Heart right ventricle (tissue), 16 donors: ENCODE measurements at places on chromosomes 13 and 19. TPM values are rescaled to one million over a fixed set of nuclear protein-coding genes. Genes with fewer than 3 reads are reported as not detected.
A peak's percentile ranks its signal among the peaks of the same experiment; 100 is the strongest.

DNA sequence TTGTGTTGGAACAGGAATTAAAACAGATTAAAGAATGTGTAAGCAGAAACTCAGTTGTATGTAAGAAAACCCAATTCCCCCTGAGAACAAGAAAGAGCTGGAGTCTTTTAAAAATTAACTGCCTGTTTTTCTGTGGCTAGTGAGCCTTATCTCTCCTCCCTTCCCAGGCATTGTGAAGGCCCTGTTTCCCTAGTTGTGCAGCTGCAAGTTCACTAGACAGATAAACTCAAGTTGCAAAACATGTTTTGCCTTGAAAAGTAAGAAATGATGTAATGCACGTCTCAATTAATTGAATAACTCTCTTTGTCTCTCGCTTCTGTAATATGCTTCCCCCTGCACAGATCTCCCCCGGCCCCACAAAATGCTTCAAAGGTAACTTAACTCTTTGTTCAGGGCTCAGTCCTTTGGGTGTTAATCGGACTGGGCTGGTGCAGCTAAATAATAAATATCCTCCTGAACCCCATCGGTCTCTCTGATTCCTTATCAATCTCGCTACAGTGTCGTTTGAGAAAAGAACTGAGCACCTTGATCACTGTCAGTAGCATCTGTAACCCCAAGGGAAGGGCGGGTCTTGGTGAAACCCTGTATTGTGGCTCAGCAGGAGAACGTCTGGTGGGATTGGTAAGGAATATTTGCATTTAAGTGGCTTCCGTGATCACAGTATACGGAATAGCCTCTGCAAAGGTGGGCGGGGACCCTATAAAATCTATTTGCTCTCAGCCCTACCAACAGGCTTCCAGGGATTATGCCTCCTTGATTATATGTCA is 1.6 kb upstream of the ZNF556 start:
- DNase-seq = no peak

DNA sequence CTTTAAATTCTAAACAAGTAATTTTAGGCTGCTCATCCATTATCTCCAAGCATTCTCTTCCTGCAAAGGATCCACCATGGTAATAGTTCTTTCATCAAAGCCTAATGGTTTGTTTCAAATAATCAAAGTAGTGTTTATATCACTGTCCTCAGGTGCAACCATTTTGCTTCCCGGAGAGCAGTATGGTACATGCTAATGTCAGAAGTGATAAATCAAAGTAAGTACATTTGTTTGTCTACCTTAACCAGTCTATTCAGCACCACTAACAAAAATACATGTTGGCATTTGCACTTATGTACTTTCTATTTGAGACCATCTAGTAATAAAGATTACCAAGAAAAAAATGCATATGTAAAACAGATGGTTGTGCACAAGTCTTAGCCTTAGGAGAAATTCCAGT is 37.5 kb downstream of the DACH1 start:
- DNase-seq = no peak

GRCh38 chr13:37364007-37364406 is 234.6 kb downstream of the POSTN start:
- no peak for DNase-seq

DNA sequence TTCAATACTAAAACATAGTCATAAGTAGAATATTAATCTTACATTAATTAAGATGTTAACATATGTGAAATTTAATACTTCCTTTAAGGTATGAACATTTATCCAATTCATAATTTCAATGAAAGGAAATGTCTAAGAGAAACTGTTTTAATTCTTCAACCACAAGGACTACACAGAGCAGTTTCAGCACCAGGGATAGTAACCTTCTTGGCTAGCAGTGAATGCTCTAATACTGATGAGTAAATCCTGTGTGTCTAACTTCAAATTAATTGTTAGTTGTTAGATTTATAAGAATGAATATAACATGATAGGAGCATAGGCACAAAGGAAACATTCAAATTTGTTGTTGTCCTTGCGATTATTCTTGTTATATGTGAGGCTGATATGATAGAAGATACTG is 15.6 kb upstream of the NBEA start:
- no peak for DNase-seq

GRCh38 chr13:74554569-74555275 is 420.5 kb upstream of the KLF12 start:
- DNase-seq = no peak

GRCh38 chr19:13430790-13431582 is 75.3 kb downstream of the CACNA1A start:
- DNase-seq = peak; percentile 17

- no peak for DNase-seq
Observed at GRCh38 chr13:57932061-57932460, 300.5 kb downstream of the PCDH17 start.

GRCh38 chr13:31756346-31756745 is 17.0 kb downstream of the RXFP2 start:
- DNase-seq = no peak

DNA sequence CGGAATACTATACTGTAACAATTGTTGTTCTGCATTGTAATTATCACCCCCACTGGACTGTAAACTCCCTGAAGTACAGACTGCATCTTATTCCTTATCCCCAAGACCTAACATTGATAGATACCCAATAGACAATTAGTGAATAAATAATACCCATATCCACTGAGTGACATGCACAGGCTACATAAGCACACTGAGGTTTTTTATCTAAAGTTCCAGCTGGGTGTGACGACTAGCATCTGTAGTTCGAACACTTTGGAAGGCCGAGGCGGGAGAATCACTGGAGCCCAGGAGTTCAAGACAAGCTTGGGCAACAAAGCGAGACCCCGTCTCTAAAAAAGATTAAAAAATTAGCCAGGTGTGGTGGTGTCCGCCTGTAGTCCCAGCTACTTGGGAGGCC is 2.5 kb downstream of the KPNA3 start:
- no peak for DNase-seq

DNA sequence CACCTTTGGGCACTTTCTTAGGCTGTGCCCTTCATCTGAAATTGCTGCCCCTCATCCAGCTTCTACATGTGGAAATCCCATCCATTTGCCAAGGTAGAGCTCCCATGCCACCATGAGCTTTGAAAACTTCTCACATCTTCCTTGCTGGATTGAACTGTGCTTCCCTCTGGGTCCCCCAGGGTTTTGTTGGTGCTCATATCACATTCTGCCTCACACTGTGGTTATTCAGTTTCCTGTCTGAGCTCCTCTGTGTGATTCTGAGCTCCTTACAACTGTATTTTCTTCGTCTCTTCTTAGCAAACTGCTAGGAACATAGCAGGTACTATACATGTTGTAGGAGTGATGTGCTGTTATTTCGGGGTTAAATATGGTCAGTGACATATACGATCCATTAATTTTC is 74.9 kb upstream of the KL start:
- no peak for DNase-seq

The CEACAM16 gene
- polyA plus RNA-seq = not detected

The SHISA7 gene
- not detected for polyA plus RNA-seq

The PSG5 gene
- not detected for polyA plus RNA-seq

The ADM5 gene
- 1.1 TPM for polyA plus RNA-seq

The CRLF1 gene
- polyA plus RNA-seq = 154 TPM

The ATXN8OS gene
- polyA plus RNA-seq = not detected
